Fibroblast of skin of right biceps (primary cell): ENCODE measurements at places on chromosomes 5 and 9.

DNA sequence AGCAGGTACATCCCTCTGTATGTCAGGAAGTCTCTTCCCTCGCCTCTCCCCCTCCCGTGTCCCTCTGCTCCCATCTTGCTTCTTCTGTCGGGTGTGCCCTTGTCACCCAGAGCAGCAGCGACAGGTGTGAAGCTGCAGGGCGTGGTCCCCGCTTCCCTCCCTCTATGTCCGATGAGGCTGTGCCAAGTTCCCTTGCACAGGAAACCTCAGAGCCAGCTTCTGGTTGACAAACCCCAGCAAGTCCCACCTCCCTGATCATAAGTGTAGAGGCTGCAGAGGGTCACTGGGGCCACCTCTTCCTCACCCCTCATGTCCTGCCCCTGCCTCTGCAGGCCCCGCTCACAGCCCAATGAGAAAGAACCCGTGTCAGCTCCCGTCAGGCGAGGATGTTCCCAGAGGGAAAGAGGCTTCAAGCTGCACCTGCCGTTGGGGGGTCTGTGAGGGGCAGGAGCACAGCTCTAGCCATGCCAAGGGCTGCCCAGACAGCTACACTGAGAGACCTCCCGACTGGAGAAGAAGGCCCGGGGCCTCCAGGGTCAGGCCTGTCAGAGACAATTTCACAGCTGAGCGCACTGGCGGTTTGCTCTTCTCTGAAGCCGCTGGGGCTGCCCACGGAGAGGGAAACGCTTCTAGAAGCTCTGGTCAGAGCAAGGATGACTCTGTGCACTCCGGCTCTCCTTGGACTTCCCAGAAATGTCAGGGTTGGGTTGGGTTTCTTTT, 73.3 kb downstream of the AK8 start:
- no peak for DNase-seq

- no peak for DNase-seq
Observed at GRCh38 chr5:13348568-13348967, 595.9 kb downstream of the DNAH5 start.

DNA sequence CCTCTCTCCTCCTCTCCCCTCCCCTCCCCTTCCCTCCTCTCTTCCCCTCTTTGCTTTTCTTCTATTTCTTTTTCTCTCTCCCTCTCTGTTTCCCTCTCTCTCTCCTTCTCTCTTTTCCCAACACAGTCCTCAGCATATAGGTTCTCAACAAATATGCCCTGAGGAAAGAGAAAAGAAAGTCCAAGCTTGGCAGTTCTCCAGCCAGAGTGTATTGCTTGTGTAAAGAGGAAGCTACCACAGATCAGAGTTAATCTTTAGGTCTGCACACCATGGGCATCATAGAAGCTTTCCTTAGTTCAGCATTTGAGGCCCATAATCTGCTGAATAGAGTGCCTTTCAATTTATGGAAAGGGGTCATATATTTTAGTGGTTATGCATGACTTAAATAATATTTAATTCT, 382.8 kb upstream of the WWC1 start:
- DNase-seq: peak; percentile 49

- no peak for DNase-seq
Observed at GRCh38 chr5:32597041-32597629, 11.8 kb downstream of the SUB1 start.

- DNase-seq: no peak
Observed at GRCh38 chr9:116842658-116843057, 155.6 kb downstream of the TRIM32 start.

DNA sequence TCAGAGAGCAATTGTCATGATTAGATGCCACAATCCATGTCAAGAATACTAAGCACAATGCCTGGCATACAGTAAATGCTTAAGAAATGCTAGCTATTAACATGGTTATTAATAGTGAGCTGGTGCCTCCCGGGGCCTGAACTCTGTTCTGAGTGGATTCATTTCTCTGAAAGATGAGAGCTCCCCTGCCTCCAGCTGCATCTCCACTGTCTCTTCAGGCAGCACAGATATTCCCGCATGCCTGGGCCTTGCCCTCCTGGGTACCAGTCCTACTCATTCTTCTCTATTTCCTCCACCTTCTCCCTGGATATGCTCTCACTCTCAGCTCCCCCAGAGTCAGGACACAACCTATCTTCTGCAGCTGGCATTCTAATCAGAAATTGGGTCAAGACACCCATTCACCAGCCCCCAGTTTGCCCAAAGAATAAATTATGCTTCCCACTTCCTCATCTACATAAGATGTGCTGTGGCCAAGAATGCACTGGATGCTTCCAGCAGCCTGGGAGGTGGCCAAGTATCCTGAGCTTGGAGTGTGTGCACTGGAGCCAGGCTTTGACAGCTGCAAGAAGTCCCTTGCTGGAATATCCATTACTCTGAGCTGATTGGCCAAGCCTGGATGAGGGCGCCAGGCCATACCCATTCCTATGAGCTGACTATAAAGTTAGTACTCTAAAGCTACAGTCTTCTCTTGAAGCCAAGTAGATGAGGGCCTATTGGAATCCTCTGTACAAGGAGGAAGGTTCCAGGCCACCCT, 669.0 kb downstream of the ACTL7B start:
- DNase-seq: peak; percentile 80

DNA sequence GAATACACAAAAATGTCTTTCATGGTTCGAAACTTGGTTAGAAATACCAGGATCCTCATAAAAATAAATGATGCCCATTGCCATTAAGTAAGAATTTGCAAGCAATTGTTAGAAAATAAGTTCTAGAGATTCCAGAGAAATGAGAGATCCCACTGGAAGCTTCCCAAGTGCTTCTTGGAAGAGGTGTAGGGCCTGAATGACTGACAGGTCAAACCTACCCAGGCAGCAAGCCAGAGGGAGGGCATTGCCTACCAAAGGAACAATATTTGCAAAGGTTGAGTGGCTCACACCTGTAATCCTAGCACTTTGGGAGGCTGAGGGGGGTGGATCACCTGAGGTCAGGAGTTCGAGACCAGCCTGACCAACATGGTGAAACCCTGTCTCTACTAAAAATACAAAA, 777.0 kb upstream of the WWC1 start:
- DNase-seq: no peak

GRCh38 chr5:36602704-36603321, 3.6 kb upstream of the SLC1A3 start:
- DNase-seq: no peak

DNA sequence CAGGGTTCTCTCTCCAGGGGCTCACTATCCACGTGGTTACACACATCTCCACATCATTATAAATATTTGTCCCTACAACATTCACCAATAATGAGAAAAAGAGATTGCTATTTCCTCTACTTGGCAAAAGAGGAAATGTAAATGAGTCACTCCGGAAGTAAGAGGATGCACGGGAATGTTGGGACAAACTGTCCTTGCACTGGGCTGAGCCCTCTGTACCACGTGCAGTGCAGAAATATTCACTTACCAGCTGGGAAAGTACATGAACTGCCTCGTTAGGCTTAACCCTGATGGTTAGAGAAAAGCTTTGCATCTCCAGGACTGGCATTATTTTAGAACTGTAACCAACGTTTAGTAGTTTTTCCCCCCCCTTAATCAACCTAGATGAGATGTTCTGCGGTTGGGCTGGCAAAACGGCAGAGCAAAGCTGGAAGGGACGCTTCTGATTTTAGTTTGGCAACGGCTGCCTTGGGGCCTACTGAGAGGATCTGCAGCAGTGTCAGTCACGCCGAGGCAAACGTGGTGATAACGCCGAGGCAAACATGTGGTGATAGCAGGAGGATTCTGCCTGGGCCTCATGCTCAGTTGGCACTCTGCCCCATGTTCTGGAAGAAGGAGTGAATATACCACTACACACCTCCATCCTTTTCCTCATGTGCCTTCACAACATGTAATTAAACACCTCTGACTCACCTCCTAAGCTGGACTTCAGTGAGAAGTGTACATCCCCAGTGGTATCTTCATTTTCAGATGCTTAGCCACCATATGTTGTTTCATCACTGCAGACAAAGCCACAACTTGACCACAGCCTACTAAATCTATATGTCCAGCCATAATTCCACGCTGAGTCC, 661.4 kb upstream of the KLF4 start:
- peak; percentile 79 for DNase-seq

GRCh38 chr5:100779669-100780375, 123.3 kb downstream of the ST8SIA4 start:
- no peak for DNase-seq

DNA sequence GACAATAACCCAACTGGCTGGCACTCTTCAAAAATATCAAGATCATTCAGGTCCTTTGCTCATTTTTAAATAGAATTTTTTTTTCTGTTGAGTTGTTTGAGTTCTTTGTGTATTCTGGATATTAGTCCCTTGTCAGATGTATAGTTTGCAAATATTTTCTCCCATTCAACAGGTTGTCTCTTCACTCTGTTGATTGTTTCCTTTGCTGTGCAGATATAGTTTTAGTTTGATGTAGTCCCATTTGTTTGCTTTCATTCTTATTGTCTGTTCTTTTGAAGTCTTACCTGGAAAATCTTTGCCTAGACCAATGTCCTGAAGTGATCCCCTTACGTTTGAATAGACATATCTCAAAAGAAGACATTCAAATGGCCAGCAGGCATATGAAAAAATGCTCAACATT, 22.8 kb downstream of the PTTG1 start:
- DNase-seq: no peak

GRCh38 chr5:139110526-139111168, 87.5 kb downstream of the SIL1 start:
- DNase-seq: no peak

DNA sequence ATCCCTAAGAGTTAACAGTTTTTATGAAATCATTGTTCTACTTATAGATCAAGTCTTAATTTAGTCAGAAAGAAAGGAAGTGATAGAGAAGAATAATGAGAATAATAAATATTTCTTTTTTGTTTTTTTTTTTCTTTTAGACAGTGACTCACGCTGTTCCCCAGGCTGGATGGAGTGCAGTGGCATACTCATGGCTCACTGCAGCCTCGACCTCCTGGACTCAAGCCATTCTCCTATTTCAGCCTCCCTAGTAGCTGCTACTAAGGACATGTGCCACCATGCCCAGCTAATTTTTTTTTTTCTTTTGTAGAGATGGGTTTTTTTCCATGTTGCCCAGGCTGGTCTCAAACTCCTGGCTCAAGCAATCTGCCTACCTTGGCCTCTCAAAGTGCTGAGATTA, 11.0 kb downstream of the IFNA21 start:
- peak; percentile 7 for DNase-seq

DNA sequence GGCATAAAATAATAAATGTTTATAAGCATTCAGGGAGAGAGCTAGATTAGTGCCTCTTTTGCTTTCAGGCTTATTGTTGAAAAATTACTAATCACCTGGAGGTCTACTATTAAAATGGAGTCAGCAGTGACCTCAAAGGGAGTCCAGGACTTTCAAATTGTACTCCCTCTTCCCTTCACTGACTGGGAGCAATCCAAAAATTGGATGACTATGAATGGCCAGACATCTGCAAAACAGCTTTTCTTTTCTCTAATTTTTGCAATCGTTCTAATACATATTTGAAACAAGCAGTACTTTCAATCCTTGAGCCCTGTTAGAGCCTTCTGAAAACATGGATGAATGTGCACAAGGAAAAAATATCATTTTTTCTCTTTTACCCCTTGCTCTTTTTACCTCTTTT, 461.8 kb downstream of the TMEM232 start:
- no peak for DNase-seq

DNA sequence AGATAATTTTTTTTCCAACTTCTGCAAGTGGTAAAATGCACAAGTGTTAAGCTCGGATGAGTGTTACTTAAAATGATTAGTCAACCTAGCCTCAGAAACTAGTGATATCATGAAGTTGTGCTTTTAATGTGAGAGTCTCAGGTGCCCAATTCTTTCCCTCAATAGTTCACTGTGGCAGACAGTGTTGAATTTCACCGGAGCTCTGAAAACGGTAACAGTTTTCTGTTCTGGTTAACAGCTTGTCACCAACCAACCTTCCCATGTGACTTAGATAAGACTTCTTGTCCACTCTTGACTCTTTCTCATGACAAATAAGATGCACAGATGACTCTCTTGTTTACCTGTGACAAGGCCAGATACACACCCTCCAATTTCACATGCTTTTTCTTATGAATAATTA, 125.5 kb downstream of the OSTF1 start:
- DNase-seq: no peak

DNA sequence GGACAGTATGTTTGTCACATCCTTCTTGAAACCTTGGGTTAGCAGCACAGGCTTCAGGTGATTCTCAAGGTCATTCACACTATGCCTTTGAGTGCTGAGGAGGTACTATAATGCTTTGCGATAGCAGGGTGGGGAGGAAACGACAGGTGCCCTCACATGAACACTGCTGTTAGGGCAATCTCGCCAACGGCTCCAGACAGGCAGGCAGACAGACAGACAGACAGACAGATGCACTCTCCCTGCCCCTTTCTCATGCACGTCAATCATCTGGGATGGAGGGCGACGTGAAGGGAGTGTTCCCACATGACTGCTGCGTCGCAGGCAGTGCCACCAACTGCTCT, 82.9 kb downstream of the RAPGEF1 start:
- DNase-seq: no peak

- DNase-seq: no peak
Observed at GRCh38 chr5:35698047-35698808, 80.6 kb downstream of the SPEF2 start.

- peak; percentile 35 for DNase-seq
Observed at GRCh38 chr5:109584986-109585599, 104.6 kb upstream of the MAN2A1 start.

DNA sequence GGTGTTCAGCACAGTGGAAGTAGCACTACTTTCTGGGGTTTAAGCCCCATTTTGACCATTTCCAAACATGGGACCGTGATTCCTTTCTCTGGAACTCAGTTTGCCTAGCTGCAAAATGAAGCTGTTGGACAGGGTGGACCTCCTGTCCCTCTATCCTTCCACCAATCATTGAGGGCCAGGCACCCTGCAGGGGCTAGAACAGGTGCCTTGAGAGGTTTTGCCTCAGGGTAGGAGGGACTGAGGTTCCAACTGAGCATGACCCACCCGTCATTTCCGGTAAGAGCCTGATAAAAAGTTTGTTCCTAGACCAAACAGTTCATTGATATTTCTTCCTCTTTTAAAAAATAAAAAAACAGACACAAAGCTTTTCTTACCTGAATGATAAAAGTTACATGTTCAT, 116.5 kb downstream of the MVB12B start:
- no peak for DNase-seq

DNA sequence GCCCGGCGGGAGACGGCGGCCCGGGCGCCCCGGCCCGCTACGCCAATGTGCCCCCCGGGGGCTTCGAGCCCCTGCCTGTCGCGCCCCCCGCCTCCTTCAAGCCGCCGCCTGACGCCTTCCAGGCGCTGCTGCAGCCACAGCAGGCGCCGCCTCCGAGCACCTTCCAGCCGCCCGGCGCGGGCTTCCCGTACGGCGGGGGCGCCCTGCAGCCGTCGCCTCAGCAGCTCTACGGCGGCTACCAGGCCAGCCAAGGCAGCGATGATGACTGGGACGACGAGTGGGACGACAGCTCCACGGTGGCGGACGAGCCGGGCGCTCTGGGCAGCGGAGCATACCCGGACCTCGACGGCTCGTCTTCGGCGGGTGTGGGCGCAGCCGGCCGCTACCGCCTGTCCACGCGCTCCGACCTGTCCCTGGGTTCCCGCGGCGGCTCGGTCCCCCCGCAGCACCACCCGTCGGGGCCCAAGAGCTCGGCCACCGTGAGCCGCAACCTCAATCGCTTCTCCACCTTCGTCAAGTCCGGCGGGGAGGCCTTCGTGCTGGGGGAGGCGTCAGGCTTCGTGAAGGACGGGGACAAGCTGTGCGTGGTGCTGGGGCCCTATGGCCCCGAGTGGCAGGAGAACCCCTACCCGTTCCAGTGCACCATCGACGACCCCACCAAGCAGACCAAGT, 723 bp downstream of the SNX18 start:
- peak; percentile 56 for DNase-seq
